CD4-positive, alpha-beta memory T cell (primary cell): ENCODE measurements at places on chromosomes 7 and 10.
A peak's percentile ranks its signal among the peaks of the same experiment; 100 is the strongest.

DNA sequence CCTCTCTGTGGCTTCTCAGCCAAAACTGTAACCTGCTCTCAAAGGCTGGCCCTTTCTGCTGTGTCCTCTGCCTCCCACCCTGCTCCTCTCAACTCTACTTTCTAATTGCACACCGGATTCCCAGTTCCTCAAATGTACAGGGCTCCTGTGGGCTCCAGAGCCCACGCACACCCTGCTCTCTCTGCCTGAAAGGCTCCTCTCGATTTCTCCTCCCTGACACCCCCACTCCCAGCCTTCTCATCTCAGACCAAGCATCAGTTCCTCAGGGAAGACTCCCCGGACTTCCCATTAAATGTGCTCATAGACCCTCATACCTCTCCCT, 111.7 kb upstream of the STEAP1B start:
- DNase-seq, result no peak

- DNase-seq, result peak; percentile 15
These were observed 373 bp downstream of the PAXIP1 start for GRCh38 chr7:155002411-155003091.

DNA sequence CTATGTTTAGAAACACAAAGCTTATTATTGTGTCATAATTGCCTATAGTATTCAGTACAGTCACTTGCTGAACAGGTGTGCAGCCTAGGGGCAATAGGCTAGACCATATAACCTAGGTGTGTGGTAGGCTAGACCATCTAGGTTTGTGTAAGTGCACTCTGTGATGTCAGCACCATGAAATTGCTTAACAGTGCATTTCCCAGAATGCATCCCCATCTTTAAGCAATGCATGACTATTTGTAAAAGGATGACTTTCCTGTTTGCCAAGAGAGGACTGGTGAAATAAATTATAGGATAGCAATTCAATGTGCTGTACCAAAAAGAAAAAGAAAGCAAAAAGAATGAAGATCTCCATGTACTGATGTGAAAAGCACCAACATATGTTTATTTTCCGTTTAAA, 288.7 kb upstream of the AUTS2 start:
- no peak for DNase-seq

DNA sequence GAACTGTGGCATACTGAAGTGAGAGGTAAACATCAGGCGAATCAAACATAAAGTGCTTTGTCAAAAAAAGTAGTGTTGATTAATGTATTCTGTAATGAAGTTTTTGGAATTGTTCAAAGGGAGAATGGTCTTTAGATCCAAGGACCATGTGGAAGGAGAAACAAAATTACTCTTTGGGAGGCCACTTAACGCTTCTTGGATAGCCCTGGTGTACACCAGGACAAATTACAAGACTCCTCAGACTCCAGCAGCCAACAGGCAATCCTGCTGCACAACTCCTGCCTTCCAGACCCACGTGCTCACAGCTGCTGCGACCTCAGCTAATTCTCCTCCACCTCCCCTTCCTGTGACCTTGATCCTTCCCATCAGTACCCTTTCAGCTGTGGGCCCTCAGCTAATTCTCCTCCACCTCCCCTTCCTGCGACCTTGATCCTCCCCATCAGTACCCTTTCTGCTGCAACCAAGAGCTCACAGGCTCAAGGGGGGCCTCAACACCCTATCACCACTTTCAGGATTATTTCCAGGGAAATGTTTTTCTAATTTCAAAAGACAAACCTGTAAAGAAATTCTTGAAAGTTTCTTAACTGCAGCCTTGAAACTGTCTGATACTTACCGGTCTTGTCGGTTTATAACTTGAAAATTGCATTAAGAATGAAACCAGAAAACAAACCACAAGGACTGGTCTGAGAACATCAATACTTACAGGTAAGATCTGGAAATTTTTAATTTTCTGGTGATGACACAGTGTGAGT, 29.7 kb upstream of the DDC start:
- DNase-seq, result no peak
